HFFc6 (cell line): ENCODE measurements at places on chromosomes 1 and 21. TPM values are rescaled to one million over a fixed set of nuclear protein-coding genes. Genes with fewer than 3 reads are reported as not detected.

DNA sequence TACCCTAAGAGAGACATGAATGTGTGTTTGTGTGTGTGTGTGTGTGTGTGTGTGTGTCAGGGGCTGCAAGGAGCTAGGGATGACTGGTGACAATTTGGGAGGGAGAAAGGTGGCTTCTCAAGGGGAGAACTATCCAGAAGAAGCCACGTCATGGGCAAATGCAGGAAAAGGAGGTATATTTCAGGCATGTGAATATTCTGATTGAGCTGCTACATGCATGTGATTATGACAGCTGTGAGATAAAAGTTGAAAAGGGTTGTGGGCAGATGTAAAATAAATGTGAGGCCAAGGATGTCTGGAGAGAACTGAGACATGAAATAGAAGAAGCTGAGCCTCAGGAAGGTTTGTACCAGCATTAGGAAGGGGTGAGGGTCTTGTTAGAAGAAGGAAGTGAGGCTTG lies 4.5 kb downstream of the CYP4A11 start:
- DNase-seq, result no peak

DNA sequence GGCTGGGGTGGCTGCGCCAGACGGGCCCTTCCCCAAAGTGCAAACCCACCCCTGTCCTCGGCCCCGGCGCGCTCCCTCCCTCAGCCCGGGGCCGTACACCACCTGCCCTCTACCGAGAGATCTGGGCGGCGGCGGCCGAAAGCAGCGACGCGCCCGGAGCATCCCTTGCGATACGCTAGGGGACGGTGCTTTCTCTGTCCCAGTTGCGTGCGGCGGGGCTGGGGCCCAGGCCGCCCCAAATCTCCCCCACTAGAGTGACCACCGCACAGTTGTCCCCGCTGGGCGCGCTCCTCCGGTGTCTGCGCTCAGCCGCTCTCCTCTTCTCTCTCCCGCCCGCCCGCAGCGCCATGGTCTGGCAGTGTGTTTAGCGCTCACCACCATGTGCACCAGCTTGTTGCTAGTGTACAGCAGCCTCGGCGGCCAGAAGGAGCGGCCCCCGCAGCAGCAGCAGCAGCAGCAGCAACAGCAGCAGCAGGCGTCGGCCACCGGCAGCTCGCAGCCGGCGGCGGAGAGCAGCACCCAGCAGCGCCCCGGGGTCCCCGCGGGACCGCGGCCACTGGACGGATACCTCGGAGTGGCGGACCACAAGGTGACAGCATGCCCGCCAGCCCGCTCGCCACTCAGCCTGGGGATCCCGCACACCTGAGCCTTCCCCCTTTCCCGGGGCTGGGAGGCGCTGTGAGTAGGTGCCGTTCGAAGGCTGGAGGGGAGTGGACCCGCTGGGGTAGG lies 1.0 kb downstream of the ST6GALNAC5 start:
- no peak for DNase-seq

GRCh38 chr1:1132956-1133750 lies 17.3 kb upstream of the C1orf159 start:
- DNase-seq, result no peak

DNA sequence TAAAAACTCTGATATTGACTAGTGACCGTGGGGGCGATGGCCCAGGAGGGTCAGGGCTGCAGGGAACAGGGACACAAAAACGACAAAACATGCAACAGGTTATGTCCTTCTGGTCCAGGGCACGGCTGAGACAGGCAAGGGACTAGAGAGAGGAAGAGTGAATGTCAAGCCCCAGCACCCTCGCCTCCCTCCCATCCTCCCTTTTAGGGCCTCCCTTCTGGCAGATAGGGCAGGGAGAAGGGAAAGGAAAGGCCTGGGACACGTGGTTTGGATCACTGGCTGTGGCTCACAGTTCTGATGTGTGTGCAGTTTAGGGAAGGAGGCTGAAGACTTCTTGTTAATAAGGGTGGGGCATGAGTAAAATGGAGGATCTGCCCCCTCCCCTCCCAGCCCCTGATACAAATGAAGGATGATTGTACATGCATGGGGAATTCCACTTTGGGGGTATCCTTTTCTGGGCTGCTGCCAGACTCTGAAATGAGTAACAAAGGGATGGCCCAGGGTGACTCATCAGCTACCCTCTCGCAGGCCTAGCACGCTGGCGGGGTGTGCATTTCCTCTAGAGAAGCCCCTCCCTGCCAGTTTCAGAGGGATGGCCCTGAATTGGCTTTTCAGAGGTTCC lies 14.2 kb downstream of the CAPN2 start:
- peak; percentile 91 for DNase-seq

DNA sequence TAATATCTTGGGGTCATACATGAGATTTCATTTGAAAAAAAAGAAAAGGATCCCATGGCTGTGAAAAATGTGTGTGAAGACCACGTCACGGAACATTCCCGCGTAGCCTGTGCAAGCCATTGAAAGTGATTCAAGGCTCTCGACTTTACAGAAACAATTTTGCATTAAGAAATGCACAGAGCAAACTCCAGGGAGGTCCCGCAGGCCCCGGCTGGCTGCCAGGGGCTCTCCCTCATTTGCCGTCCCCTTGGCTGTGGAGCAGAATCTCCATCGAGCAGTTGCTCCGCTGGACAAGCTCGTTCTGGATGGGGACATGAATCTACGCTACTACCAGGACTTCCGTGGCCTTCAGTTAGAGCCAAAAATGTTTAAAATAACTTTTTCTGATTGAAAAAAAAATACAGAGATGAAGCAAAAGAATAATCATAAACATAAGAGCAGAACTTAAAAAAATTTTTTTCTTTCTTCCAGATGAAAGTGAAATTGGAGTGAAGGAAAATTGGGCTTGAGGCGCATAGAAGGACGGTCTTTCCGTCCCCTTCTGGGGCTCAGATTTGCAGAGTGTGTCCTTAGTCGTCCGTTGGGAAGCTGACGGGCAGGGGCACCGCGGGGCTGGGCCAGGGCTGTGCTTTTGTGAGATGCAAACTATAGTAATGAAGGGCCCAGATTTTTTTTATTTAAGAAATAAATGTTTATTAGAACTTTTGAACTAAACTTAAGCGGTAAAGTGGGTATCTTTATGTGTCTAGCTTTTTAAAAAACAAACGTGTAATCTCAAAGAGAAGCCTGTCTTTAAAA lies 68.1 kb upstream of the ARHGEF16 start:
- DNase-seq, result no peak

Gene TCEA3
- 6.1 to 7.0 TPM (median 6.2 TPM) in 3 replicates for total RNA-seq
